ENCODE measurements at places on chromosomes 12 and 14.

GRCh38 chr14:24278424-24278823, 7.0 kb upstream of the RABGGTA start:
- DNase-seq, result no peak

- no peak for DNase-seq
Measured at GRCh38 chr14:104335611-104336010, 197.2 kb downstream of the KIF26A start.

DNA sequence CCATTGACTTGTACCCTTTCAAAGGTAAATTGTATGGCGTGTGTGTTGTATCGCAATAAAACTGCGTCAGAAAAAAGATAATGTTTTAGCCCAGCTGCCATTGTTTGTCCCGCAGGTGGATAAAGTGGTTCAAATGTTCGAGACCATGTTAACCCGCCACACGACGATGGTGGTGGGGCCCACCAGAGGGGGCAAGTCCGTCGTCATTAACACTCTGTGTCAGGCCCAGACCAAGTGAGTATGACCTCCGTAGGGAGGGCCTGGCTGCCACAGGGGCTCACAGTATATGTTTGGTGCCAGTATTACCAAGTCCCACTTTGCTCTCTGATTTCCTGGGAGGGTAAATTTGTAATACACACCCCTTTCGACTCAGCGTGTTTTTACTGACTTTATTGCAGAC, 96.9 kb downstream of the DNAH10 start:
- DNase-seq, result no peak

DNA sequence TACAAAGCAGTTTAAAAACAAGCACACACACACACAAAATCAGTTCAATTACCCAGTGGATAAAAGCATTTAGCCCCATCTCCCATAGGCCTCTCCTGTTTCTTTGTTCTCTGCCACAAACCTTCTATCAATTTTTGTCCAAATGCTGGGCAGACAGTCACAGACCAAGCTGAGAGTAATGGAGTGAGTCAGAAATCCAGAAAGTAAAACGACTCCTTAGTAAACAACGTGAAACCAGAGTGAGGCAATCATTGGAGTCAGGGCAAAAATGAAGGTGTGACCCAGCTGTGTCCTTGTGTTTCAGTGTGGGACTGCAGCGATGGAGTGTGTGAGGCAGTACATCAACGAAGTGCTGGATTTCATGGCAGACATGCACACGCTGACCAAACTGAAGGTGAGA, 102.0 kb downstream of the PRIMA1 start:
- DNase-seq, result no peak

DNA sequence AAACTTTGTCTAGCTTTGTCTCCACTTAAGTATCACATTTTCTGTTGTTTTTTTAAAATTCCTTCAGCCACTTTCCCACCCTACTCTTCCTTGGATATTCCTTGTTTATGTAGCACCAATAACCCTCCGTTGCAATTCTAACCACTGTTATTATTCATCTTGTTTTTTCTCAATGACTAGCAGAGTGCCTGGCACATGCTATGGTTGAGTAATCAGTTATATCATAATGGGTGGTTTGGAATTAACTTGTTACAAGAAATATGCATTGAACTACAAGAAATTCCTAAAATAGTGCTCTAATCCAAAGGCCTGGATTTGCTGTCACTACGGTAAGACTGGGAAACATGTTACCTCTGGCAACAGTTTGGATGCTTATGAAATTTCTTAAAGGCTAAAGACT, 756.6 kb downstream of the NOVA1 start:
- no peak for DNase-seq

DNA sequence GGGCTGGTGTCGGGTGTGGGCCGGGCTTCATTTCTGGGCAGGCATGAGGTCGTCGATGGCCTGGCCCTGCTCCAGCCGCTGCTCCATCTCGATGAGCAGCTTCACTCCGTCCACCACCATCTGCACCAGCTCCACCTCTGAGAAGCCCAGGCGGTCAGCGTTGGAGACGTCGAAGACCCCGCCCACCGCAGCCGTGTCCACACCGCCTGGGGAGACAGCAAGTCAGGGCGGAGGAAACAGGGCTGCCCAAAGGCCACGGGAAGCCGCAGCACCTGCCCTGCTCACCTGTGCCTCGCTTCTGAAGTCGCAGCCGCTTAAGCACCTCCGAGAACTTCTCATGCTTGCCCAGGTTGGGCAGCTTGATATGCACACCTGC, 2.8 kb downstream of the CKB start:
- DNase-seq, result no peak

GRCh38 chr12:121990692-121991603, 30.7 kb upstream of the BCL7A start:
- DNase-seq, result peak; percentile 15

DNA sequence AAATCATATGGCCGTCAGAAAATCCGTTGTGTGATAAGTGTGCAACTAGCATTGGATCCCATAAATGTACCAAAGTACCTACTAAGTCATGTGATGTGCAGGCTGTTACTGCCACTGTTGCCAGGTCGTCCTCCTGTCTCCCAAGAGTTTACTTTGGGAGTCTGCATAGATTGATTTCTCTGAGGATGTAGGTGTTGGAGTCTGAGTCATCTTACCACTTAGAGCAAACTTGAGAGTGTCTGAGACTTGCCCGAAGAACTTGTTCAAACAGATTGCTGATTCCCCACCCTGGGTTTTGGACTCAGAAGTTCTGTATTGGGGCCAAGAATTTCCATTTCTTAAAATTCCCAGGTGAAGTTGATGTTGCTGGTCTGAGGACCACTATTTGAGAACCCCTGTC, 11.4 kb downstream of the TMX1 start:
- no peak for DNase-seq

DNA sequence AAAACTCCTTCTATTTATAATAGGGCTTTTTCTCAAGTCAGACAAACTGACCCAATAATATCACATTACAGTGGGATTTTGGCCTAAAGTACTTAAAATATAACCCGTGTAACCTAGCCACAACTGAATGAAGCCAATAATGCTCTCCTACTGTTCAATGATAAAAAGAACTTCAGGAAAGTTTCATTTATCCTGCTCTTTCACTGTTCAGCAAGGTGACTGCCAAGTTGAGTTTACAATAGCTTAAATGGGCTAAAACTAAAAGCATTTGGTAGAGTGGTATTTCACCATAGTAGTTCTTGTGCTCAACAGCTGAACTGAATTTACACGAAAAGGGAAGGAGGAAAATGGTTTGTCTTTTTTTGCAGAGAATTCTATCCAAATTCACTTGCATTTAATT, 49.8 kb downstream of the CNTN1 start:
- DNase-seq, result no peak

GRCh38 chr12:28777603-28778365, 371.3 kb upstream of the FAR2 start:
- no peak for DNase-seq

GRCh38 chr14:68625366-68626090, 167.3 kb downstream of the ZFP36L1 start:
- DNase-seq, result no peak

GRCh38 chr12:120358412-120359100, 10.4 kb downstream of the MSI1 start:
- DNase-seq, result no peak

- no peak for DNase-seq
Measured at GRCh38 chr12:33828326-33828725, 194.0 kb upstream of the ALG10 start.

GRCh38 chr12:93361151-93361919, 16.4 kb upstream of the NUDT4 start:
- DNase-seq, result peak; percentile 85

DNA sequence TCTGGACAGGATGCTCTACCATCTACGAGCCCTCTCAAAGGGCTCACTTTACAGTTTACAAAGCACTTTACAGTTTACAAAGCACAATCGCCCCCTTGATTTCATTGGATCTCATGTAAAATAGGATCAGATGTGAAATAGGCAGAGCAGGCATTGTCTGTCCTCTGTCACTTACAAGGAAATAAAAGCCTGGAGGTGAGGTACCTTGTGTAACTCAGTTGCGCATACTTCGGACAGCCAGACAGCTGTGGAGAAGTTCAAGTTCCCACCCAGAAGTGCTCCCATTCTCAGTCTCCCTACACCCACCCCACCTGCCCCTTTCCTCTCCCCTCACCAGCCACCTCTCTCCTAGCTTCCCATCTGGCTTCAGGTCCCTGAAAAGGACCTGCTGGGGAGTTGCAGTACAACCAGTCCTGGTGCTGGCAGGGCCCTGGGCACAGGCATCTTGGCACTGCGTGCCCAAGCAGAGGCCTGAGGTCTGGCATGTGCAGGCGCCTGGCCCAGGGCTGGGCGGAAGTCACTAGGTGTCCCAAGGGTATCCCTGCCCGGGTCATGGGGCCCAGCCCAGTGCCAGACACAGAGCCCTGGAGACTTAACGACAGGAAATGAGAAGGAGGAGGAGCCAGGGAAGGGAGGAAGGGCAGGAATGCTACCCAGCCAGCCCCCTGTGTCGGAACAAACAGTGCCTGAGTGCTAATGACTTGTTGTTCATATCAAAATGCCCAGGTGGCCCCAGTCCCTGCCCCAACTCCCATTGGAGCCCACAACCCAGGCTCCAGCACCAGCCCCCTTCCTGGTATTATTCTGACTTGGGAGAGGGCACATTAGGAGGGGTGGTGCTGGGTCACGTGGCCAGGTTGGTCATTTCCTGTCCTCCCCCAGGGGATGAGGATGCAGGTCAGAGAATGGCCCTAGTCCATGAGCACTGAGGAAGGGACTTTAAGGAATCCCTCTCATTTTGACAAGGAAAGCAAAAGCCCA, 5.4 kb downstream of the RAPGEF3 start:
- DNase-seq, result peak; percentile 84

DNA sequence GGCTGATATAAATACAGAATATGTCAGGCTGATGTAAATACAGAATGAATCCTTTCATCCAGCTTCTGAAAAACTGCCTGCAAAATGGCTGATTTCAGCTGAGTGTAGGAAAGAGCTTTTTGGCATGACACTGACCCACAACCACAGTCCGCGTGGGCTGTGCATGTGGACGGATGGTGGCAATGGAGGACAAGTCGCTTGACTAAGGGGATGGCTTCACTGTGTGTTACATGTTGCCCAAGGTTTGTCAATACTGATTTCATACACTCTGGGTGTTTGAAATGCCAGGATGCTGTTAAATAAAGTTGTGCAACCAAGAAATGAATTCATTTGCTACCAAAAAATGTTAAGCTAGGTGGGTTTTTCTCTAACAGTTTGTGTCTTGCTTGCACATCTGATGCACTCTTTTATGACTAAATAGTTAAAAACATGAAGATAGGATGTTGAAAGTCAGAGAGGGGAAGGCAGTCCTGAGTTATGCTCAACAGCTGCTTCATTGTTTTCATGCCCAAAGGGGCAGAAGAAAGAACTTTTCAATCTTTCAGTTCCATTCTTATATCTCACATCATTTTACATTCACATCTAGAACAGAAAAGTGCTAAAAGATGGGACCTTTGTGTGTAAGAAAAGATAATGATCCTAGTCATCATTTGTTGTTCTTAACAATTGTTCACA, 36.5 kb upstream of the OVCH1 start:
- no peak for DNase-seq

DNA sequence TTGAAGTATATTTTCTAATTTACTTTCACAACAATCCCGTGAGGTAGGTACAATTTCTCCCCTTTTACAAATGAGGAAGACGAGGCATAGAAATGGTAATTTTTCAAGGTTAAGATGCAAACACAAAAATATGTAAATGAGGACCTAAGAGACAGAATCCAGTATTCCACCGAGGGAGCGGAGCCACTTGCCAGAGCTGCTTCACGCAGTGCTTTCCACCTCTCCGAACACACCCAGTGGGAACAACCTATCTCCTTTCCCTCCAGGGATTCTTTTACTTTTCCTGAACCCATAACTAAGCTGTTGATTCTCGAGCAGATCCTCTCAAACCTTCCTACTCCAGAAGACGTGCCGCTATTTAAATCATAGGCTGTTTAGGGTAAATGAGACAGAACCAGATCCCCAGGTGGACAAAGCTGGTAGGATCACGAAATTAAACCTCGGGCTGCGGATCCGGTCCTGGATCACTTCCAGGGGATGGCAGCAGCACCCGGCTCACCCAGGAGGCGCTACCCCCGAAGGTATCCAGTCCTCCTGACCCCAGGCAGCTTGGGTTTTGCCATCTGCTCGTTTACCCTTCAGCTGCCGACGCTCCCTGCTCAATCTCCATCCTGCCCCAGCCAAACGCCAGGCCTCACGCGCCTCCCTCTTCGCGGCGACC, 1.5 kb downstream of the DDHD1 start:
- peak; percentile 56 for DNase-seq

DNA sequence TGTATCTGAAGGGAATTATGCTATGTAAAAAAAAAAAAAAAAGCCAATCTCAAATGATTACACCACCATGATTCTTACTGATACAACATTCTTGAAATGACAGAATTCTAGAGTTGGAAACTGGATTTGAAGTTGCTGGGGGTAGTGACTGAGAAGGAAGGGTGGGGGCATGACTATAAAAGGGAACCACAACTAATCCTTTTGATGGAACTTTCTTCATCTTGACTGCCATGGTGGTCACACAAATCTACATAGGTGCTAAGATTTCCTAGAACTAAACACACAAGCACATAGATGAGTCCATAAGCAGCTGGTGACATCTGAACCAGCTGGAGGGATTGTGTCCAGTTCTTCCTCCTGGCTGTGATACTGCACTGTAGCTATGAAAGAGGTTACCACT, 51.4 kb downstream of the CLMN start:
- DNase-seq, result no peak

DNA sequence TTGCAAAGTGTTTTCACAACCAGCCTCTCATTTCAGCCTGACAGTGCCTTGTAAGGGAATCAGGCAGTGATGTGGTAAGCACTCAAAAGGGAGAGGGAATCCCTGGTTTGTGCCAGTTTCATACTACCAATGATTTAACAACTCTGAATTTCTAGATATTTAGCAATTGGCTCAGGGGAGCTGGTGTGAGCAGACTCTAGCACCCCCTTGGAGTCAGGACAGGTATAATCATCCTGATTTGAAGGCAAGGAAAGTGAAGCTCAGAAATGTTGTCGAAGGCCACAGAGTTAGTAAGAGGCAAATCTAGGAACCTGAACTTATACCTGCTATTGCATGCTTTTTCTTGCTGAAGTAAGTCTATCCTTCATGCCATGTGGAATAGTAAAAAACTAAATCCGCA, 63.1 kb upstream of the DACT1 start:
- no peak for DNase-seq

DNA sequence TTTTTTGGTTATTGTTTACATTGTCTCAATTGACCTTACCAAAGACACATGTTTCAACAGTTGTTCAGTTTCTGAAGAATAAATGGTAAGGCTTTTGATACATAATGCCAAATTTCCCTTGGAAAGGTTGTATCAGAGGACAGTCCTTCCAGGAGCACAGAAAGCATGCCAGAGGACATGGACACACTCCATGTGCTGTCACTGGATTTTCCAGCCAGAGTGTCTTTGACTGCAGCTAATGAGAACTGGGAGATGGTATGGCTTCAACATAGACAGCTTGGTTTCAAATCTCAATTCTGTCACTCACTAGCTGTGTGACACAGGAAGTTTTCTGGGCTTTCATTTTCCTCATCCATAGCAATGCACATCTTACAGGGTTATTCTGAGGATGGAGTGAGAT, 20.6 kb downstream of the NTS start:
- DNase-seq, result no peak

Measured in MG63 (cell line).